ENCODE measurements at places on chromosomes 16 and 17. TPM values are rescaled to one million over a fixed set of nuclear protein-coding genes. Genes with fewer than 3 reads are reported as not detected.

- no peak for DNase-seq
These were observed 31.0 kb upstream of the BHLHA9 start for GRCh38 chr17:1239210-1239609.

GRCh38 chr16:79077346-79077745 lies 523.2 kb downstream of the MAF start:
- DNase-seq, result no peak

- no peak for DNase-seq
These were observed 142.7 kb upstream of the GNAO1 start for GRCh38 chr16:56048425-56049105.

DNA sequence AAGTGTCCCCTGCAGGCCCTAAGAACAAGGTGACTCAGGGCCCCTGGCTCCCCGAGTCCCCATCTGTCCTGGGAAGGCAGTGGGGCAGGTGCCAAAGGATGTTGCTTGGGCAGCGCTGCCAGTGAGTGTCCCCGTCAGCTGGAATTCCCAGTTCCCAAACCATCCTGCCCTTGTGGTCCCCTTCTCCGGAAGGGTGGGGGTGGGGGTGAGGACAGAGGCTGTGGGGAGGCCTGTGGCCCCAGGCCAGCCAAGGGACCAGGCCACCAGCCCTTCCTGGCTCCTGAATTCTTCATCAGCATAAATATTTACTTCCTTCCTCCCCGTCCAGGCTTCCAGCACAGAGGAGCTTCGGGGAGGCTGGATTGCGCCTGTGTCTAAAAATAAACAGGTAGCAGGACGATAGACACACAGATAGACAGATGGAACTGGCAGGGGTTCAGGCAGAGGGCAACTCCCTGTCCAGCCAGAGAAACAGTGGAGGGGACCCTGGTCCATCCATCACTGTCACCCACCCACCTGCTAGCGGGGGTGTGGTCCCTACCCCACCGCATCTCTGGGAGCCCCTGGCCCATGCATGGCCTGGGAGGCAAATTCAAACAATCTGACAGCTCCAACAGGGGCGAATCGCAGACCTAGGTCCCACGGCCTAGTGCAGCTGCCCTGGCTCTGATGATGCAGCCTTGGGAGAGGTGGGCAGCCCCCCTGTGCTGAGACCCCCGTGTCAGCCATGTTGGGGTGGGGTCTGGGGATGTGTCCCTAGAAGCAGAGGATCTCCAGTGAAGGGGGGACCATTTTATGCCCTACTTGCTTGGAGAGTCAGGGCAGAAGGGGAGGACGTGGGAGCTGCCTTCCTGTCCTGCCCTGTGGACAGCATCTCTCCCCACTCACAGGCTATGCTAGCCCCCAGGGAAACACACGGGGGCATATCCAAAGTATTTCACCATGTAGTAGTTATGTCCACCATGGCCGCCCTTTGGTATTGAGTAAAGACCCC lies 13.2 kb downstream of the GLIS2 start:
- DNase-seq, result no peak

Gene NEUROD2
- total RNA-seq, result 70.3 TPM

Gene SOX9
- 25.4 TPM for total RNA-seq

Gene GNG13
- not detected for total RNA-seq
